GDM1 (cell line): ENCODE measurements at places on chromosomes 12 and 14.
A peak's percentile ranks its signal among the peaks of the same experiment; 100 is the strongest.

- no peak for DNase-seq
Observed at GRCh38 chr12:27981874-27982273, 9.3 kb upstream of the PTHLH start.

GRCh38 chr12:114611145-114612018 lies 72.6 kb downstream of the TBX3 start:
- no peak for DNase-seq

DNA sequence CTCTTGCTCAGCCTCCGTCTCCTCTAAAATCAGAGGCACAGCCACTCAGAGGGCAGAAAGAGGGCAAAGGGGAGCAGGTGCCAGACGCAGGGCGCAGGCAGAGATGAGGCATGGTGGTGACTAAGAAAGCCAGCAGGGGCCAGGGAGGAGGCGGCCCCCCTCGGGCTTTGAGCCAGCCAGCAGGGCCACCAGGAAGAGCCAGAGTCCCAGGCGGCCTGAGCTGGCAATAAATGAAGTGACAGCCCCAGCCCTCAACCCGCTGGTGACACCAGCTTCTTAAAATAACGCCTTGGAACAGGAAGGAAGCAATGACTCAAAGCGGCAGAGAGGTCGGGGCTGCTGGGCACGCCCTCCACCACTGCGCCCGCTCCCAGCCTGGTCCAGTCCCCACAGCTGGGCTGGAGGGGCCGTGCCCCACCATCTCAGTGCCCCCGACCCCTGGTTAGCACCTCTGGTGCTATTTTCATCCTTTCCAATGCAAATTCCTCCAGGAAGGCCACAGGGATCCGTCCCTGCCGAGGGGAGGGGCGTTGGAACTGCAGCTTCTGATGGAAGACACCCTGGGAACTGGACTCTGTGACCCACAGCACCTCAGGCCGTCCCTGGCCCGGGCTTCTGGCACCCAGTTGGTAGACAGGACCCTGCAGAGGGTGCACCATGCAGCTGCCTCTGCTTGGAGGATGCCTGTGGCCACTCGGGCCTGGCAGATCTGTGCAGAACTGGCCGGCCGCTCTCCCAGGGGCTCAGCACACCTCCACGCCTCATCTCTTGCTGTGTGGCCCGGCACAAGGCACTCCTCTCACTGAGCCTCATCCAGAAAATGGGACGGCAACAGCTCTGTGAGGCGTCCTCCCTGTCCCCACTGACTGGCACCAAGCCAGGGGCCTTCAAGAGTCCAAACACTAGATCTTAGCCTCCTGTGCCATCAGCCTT lies 113.7 kb downstream of the NCOR2 start:
- peak; percentile 90 for DNase-seq

- no peak for DNase-seq
Observed at GRCh38 chr12:64877363-64878004, 53.0 kb downstream of the TBC1D30 start.

GRCh38 chr12:81502912-81503695 lies 256.0 kb downstream of the PPFIA2 start:
- no peak for DNase-seq

GRCh38 chr14:58977366-58977765 lies 211.1 kb upstream of the DAAM1 start:
- DNase-seq, result no peak

DNA sequence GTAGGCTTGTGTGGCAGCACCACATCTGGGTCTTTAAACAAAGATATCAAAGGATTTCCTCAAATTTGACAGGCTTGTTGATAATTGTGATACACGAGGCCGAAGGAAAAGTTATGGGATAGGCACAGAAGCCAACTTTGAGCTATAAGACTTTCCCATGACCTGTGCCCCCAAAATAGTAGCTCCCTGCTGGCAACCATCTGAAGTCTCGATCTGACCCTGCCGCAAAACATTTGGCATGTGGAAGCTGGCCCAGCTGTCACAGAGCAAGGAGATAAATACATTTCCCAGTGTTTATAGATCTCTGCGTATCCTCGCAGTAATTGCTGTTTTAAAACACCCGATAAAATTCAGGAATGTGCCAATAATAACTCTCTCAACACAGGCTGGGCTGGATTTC lies 26.4 kb upstream of the RGS6 start:
- DNase-seq, result no peak

GRCh38 chr12:123043536-123044001 lies 63.1 kb downstream of the ARL6IP4 start:
- DNase-seq, result peak; percentile 95

- DNase-seq, result peak; percentile 45
Observed at GRCh38 chr12:52156757-52157565, 34.9 kb downstream of the KRT80 start.

DNA sequence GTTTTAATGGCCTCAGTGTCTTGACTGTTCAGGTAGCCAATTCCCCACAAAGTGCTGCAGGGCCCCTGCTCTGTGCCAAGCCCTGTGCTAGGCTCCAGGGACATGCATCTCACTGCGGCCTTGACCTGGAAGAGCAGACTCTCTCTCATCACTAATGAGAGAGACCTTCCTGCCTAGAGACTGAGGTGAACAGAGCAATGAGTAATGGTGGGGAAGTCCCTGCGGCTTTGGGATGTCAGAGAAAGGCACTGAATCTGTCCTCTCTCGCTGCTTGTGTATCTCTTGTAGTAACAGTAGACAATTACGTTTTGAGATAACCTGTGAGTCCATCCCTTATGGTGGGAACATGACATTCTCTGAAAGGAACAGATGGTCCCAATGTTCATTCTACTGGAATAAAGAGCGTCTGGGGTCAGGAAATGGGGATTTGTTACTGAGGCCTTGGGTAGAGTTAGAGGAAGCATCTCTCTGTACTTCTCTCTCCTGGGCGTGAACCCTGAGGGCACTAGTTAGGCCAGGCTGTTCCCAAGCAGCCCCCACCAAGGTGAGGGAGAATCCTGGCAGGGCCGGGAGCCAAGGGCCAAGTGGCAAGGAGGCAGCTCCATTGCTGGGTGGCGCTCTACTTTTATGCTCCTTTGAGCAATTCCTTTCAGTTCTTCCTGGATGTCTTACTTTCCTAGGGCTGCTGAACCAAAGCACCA lies 13.5 kb downstream of the NFATC4 start:
- no peak for DNase-seq

DNA sequence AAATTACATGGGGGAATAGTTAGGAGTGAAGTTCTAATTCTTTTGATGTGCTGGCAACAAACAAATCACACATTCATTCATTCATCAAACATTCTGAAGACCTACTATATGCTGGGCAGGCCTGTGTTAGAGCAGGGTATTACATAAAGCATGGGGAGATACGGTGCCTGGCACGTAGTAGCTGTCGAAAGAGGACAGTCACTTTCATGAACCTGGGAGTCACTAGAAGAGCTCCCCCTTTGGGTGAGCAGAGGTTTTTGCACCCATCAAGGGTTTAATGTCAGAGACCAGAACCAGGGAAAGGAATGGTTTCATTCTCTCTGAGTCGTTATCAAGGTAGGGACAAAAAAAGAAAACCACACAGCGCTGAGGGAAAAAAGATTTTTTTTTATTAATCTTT lies 10.0 kb downstream of the LHX5 start:
- DNase-seq, result no peak

DNA sequence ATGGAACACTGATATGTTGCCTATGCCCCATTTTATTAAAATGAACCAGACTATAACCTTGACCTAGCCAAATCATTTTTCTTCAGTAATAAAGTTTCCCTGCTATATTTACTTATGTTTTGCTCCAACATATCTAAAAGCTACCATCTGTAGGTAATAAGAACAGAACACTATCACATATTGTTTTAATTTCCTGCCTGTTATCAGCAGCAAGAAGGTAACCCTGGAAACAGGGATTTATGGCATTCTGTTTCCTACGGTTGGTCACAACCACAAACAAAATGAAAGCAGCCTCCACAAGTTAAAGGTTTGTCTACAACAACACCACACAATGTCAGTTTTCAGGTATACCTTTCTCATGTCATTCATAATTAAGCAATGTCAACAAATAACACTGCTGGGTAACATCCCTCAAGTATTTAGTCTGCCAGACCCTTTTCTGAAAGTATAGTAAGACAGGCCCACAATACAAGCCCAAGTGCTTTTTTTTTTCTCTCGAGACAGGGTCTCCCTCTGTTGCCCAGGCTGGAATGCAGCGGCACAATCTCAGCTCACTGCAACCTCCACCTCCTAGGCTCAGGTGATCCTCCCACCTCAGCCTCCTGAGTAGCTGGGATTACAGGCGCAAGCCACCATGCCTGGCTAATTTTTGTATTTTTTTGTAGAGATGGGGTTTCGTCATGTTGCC lies 25.5 kb downstream of the GCH1 start:
- DNase-seq, result no peak

- DNase-seq, result no peak
Observed at GRCh38 chr12:532908-533565, 73.3 kb downstream of the B4GALNT3 start.

GRCh38 chr12:5257763-5258495 lies 174.0 kb upstream of the NTF3 start:
- DNase-seq, result no peak

DNA sequence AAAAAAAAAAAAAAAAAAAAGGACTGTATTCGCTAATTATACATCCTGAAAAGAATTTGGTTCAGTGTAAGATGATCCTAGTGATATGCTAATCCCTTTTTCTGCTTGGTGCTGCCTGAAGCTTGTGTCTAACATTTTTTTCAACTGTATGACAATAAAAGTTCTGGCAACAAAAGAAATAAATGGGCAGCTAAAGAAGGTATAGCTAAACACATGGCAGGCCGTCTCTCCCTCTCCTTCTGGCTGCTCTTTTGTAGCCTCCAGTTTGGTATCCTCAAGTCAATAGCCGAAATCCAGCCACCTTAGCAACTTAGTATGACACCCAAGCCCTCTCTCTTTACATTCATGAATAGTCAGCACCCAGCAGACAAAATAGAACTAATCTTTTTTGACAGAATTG lies 198.3 kb upstream of the OTX2 start:
- no peak for DNase-seq

- DNase-seq, result no peak
Observed at GRCh38 chr12:23446746-23447145, 502.7 kb downstream of the SOX5 start.

GRCh38 chr12:64745259-64745807 lies 13.9 kb downstream of the GNS start:
- DNase-seq, result no peak

DNA sequence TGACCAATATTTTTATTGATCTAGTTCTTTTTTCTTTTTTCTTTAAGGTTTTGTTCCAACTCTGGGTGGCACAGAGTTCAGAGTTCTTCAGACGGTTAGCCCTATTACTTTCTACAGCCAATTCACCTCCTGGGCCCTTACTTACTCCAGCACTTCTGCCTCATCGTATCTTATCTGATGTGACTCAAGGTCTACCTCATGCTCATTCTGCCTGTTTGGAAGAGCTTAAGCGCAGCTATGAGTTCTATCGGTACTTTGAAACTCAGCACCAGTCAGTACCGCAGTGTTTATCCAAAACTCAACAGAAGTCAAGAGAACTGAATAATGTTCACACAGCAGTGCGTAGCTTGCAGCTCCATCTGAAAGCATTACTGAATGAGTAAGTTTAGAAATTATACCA lies 64.7 kb downstream of the VEZT start:
- DNase-seq, result no peak

- no peak for DNase-seq
Observed at GRCh38 chr14:90647473-90648005, 168.7 kb downstream of the TTC7B start.

DNA sequence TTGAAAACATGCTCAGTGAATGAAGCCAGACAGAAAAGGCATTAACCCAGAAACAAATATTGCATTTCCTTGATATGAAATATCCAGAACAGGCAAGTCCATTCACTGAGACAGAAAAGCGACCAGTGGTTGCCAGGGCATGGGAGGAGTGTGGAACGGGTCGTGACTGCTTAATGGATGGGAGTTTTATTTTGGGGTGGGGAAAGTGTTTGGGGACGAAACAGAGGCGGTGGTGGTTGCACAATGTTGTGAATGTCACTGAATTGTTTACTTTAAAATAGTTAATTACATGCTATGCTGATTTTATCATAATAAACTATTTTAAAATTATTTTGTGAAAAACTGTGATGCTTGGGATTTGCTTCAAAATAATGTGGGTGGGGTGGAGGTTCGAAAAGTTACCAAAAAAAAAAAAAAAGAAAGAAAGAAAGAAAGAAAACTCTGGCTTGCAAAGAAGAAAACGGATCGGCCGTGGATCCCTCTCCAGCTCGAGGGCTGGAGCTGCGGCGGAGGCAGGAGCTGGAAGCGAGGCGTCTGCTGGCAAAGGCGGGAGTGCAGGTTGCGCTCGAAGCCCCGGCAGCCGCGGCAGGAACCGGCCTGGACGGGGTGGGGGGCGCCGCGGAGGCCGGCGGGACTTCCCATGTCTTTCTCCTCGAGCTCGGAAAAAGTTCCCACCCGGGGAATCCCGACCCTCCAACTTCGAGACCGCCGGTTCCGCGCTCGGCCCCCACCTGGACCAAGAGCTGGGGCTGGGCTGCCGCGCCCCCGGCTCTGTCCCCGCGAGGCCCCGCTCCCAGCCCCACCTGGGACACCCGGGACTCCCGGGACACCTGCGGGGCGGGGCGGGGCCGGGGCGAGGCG lies 524 bp upstream of the P2RX2 start:
- DNase-seq, result no peak

DNA sequence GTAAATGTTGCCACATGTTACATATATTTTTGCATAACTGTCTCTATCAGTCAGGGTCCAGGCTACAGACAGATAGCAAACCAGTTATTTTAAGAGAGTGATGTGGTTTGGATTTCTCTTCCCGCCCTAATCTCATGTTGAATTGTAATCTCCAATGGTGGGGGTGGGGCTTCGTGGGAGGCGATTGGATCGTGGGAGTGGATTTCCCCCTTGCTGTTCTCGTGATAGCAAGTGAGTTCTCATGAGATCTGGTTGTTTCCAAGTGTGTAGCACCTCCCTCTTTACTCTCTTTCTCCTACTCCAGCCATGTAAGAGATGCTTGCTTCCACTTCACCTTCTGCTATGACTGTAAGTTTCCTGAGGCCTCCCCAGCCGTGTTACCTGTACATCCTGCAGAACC lies 704.2 kb upstream of the TBX3 start:
- no peak for DNase-seq
